ENCODE measurements at places on chromosomes 5 and 9.
A peak's percentile ranks its signal among the peaks of the same experiment; 100 is the strongest.

DNA sequence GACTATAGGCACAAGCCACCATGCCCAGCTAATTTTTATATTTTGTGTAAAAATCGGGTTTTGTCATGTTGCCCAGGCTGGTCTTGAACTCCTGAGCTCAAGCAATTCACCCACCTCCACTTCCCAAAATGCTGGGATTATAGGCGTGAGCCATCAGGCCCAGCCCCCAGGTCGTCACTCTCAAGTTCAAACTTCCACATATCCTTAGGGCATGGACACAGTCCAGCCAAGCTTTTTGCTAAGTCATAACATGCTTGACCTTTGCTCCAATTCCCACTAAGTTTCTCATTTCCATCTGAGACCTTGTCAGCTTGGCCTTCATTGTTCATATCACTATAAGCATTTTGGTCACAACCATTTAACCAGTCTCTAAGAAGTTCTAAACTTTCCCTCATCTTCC lies 43.9 kb upstream of the ARAP3 start:
- DNase-seq: no peak

DNA sequence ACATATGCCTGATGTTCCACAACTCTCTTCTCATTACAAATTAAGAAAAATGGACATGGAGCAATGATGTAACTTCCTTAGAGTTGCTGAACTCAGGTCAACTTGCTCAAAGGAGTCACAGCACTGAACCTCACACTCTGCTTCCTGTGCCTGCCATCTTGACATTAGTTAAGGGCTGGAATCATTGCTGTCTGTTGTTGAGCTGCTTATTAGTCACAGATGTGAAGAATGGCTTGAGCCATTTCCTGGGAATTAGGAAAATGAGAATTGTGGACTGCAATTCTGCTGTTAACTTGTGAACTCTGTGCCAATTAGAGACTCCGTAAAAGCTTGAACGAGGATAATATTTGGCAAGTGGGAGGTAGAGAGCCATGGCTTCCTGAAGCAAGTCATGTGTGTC lies 212.0 kb downstream of the ADAMTS12 start:
- DNase-seq: no peak

DNA sequence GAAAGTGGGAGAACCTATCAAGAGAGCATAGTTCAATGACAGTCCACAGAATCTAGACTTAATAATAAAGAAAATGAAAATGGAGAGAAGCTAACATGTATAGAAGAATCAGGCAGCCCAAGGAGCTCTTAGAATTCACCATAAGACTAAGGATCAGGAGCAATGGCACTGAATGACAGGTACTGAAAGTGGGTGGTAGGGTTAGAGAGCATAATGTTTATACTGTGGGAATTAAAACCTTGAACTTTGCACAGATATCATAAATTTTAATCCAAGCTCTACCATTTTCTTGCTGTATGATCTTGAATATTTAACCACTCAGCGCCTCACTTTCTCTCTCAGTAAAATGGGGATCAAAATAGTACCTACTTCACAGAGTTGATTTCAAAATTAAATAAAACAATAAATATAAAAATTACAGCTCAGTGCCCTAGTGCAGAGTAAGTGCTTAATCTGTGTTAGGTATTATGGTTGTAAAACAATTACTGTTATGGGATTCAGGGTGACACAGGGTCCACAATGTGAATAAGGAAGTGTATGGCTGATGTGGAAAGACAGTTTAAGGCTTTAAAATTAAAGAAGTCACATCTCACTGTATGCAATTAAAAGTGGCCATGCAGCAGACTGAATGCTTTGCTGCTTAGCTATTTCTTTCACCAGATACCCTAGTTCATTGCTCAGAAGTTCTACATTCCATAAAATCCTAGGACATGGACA lies 319.8 kb downstream of the HINT1 start:
- DNase-seq: no peak

DNA sequence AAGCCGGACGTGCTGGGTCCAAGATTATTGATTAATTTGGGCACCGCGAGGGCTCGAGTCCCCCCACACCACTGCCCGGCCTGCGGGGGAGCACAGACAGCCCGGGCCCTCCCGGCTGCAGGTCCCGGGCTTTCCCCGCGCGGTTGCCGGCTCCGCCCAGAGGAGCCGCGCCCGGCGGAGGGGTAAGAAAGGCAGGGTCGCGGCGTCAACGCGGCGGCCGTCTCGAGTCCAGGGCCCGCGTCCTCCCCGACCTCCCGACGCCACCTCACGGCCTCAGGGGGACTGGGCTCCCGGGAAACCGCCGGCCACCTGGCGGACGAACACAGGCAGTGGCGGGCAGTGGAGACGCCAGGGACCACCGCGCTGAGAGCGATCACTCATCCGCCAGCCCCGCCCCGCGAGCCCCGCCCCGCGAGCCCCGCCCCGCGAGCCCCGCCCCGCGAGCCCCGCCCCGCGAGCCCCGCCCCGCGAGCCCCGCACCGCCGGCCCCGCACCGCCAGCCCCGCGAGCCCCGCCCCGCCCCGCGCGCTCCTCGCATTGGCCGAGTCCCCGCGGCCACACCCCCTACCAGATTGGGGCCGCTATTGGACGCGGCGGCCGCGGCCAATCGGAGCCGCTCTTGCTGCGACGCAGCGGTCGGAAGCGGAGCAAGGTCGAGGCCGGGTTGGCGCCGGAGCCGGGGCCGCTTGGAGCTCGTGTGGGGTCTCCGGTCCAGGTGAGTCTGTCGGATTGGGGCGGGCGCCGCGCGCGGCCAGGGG lies at the start of gene MRPL41:
Gene MRPL41 (plus strand): TSS at position 616 of the 758 bp plus-strand sequence. CDS start 203 bp downstream, outside the sequence.
- peak; percentile 98 for DNase-seq

Data from activated CD4-positive, alpha-beta T cell treated with anti-CD3 and anti-CD28 coated beads, Interleukin-2, amount 10 ng/mL, durations not matched to agents 24 days and 14 days (primary cell).